Lung (tissue), 17 donors: ENCODE measurements at places on chromosomes 4 and X. TPM values are rescaled to one million over a fixed set of nuclear protein-coding genes. Genes with fewer than 3 reads are reported as not detected.

CT83 gene
- not detected for total RNA-seq

GRCh38 chrX:121150217-121150616, 102.8 kb downstream of the GLUD2 start:
- no peak overlapping the region for H3K27ac ChIP-seq
- no peaks in the 10 kb centered on the region for H3K36me3 ChIP-seq
- H3K4me1 ChIP-seq: no peaks in the 10 kb centered on the region
- no peak overlapping the region for H3K4me3 ChIP-seq
- no peaks in the 10 kb centered on the region for H3K27me3 ChIP-seq
- peak; percentile 1 for DNase-seq

SYTL5 gene
- total RNA-seq: 8.4 TPM

NEUROG2 gene
- total RNA-seq: not detected

- no peaks in the 10 kb centered on the region for H3K27me3 ChIP-seq
- peak overlapping the region; percentile 31 for H3K4me3 ChIP-seq
- H3K4me1 ChIP-seq: peaks cover 3% of the 10 kb centered on the region
- no peaks in the 10 kb centered on the region for H3K36me3 ChIP-seq
- no peak overlapping the region for H3K27ac ChIP-seq
- DNase-seq: peak; percentile 69
Observed at GRCh38 chr4:153152501-153153338, 51.5 kb upstream of the TRIM2 start.

- no peaks in the 10 kb centered on the region for H3K27me3 ChIP-seq
- no peak for DNase-seq
- no peak overlapping the region for H3K27ac ChIP-seq
- H3K36me3 ChIP-seq: no peaks in the 10 kb centered on the region
- peaks cover 8% of the 10 kb centered on the region for H3K4me1 ChIP-seq
- H3K4me3 ChIP-seq: no peak overlapping the region
Observed at GRCh38 chr4:102531462-102531861, 30.3 kb downstream of the NFKB1 start.
